Activated naive CD4-positive, alpha-beta T cell treated with Interleukin-2 at 50 U/mL for 16 hours (primary cell): ENCODE measurements at places on chromosomes 2 and 18.

- DNase-seq: no peak
Observed at GRCh38 chr2:2704428-2705090, 373.5 kb upstream of the MYT1L start.

GRCh38 chr2:166293984-166294383 lies 81.8 kb downstream of the SCN9A start:
- no peak for DNase-seq

GRCh38 chr2:157843935-157844334 lies 32.2 kb downstream of the ACVR1 start:
- DNase-seq: no peak

DNA sequence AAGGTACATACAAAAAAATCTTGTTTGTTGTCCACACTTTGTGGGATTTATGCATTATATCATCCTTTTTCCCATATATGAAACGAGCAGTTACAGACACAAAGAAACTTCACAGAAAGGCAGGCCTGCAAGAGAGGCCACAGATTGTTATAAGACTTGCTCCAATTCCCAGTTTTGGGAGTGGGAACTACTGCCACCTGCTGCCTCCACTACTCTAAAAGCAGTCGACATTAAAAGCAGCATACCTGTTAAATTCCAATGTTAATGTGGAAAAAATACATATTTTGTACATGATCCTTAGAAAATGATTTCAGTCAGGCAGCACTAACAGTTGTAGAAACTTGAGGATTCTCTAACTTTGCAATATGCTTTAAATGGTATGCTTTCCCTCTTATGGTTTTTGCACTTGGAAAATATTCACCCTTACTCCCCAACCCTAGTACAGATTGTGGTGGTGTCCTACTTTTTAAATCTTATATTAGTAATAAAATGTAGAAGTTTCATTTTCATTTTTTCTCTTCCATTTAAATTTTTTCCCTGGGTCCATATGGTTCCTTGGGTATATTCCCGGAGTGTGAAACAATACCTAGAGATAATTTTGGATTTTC lies 37.9 kb downstream of the SLC38A11 start:
- no peak for DNase-seq

DNA sequence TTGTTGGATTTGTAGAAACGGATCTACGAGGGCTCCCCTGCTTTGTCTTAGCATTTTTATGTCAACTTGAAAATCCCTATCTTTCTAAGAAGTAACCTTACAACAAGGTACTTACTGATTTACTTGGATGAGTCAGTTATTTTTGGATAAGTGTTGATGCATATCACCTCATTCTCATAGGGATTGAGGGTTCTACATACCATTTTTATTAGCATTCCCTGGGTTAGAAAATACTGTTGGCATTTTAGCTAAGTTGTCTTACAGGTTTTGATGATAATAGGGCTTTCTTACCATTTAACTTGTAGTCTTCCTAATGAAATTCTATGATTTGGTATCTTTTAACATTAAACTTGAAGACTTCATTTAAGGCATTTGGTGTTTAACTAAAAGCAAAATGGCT lies 125.2 kb downstream of the UBE2E3 start:
- DNase-seq: no peak

DNA sequence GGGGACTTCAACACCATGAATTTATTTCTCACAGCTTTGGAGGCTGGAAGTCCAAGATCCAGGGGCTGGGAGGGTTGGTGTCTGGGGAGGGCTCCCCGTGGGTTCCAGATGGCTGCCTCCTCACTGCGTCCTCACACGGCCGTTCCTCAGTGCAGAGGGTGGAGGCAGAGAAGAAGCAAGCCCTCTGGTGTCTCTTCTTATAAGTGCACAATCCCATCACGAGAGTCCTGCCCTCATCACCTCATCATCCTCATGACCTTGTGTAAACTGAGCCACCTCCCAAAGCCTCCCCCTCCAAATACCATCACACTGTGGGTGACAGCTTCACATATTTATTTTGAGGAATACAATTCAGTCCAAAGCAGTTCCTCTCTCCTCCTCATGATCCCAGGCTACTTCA lies 26.3 kb downstream of the TMEM163 start:
- DNase-seq: no peak

- DNase-seq: no peak
Observed at GRCh38 chr2:176085120-176085788, 1.5 kb upstream of the EVX2 start.

DNA sequence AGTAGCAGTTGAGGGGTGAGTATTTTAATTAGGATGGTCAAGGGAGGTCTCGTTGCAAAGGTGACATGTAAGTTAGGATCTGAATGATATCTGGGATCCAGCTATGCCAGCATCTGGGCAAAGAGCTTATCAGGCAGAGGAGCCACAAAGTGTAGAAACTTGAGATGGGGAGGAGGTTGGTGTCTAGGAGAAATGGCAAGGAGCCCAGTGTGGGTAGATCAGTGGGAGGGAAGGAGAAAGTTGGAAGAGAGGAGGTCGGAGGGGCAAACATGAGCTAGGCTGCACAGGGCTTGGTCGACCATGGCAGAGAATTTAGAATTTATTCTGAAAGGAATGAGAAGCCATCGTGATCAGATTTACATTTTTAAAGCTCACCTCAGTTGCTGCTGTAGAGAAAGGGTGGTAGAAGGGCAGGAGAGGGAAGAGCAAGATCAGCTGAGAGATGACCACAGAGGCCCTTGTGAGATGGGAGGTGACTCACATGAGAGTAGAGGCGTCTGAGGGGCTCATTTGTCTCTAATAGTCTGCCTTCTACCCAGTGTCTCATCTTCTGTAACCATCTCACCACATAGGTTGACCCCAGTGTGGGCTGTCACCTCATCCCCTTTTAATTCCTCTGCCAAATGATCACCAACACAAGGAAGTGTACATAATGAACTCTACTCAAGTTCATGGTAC lies 170.0 kb downstream of the ETAA1 start:
- DNase-seq: no peak

- no peak for DNase-seq
Observed at GRCh38 chr2:96903815-96904214, 33.9 kb upstream of the SEMA4C start.

DNA sequence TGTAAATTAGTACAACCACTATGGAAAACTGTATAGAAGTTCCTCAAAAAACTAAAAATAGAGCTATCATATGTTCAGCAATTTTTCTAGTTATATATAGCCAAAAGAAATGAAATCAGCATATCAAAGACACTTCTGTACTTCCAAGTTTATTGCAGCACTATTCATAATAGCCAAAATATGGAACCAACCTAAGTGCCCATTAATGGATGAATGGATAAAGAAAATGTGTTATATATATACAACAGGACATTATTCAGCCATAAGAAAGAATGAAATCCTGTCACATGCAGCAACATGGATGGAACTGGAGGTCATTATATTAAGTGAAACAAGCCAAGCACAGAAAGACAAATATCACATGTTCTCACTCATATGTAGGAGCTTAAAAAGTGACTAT lies 112.6 kb downstream of the MDH1 start:
- no peak for DNase-seq

DNA sequence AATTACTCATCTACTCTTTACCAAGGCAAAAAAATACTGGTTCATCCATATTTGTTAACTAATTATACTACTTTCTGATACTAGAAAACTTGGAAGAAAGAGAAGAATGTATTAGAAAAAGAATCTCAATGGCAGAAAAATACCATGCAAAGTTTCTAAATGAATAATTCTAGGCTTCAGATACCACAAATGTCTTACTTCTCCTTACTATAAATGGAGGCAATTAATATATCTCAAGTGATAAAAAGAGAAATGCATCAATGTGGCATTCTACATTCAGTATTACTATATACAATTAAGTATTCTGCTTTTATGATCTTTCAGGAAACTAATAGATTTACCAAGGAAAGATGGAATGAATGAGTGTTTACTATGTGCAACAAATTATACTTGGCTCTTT lies 85.5 kb downstream of the ITSN2 start:
- no peak for DNase-seq

DNA sequence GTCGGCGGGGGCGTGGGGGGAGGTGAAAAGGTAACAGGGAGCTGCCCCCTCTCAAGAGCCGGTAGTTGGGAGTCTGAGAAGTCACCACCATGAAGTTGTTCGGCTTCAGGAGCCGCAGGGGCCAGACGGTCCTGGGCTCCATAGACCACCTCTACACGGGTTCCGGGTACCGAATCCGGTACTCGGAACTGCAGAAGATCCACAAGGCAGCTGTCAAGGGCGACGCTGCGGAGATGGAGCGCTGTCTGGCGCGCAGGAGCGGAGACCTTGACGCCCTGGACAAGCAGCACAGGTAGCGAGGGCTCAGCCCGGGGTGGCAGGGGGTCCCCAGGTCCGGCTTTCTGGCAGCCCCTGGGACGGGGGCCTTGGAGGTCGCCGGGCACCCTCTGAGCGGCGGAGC lies 47.1 kb upstream of the ZNF519 start:
- peak; percentile 20 for DNase-seq
